ENCODE measurements at places on chromosomes 12 and 14.

GRCh38 chr14:51019089-51019488 lies 74.8 kb upstream of the PYGL start:
- H3K27ac ChIP-seq: no peak overlapping the region
- no peaks in the 10 kb centered on the region for H3K36me3 ChIP-seq
- H3K27me3 ChIP-seq: no peaks in the 10 kb centered on the region
- DNase-seq: no peak

GRCh38 chr14:77589099-77589498 lies 27.3 kb downstream of the SPTLC2 start:
- DNase-seq: no peak
- H3K4me3 ChIP-seq: no peak overlapping the region
- no peaks in the 10 kb centered on the region for H3K27me3 ChIP-seq
- peaks cover 3% of the 10 kb centered on the region for H3K36me3 ChIP-seq
- H3K4me1 ChIP-seq: peaks cover 45% of the 10 kb centered on the region

GRCh38 chr12:92421042-92421441 lies 275.4 kb upstream of the BTG1 start:
- peaks cover 3% of the 10 kb centered on the region for H3K4me1 ChIP-seq
- H3K4me3 ChIP-seq: no peak overlapping the region
- H3K27me3 ChIP-seq: no peaks in the 10 kb centered on the region
- H3K36me3 ChIP-seq: no peaks in the 10 kb centered on the region
- no peak for DNase-seq
- no peak overlapping the region for H3K27ac ChIP-seq

- H3K27me3 ChIP-seq: no peaks in the 10 kb centered on the region
- H3K36me3 ChIP-seq: no peaks in the 10 kb centered on the region
- H3K4me1 ChIP-seq: peaks cover 8% of the 10 kb centered on the region
- H3K4me3 ChIP-seq: no peak overlapping the region
- no peak overlapping the region for H3K27ac ChIP-seq
Measured at GRCh38 chr12:50638482-50638880, 125.4 kb upstream of the ATF1 start.

- H3K27me3 ChIP-seq: no peaks in the 10 kb centered on the region
- no peaks in the 10 kb centered on the region for H3K36me3 ChIP-seq
- H3K4me3 ChIP-seq: no peak overlapping the region
- no peak for DNase-seq
Measured at GRCh38 chr12:65858831-65859230, 34.5 kb downstream of the HMGA2 start.

All from CD4-positive, alpha-beta memory T cell (primary cell).